H9 (cell line): ENCODE measurements at places on chromosomes 1 and 21. TPM values are rescaled to one million over a fixed set of nuclear protein-coding genes. Genes with fewer than 3 reads are reported as not detected.

DNA sequence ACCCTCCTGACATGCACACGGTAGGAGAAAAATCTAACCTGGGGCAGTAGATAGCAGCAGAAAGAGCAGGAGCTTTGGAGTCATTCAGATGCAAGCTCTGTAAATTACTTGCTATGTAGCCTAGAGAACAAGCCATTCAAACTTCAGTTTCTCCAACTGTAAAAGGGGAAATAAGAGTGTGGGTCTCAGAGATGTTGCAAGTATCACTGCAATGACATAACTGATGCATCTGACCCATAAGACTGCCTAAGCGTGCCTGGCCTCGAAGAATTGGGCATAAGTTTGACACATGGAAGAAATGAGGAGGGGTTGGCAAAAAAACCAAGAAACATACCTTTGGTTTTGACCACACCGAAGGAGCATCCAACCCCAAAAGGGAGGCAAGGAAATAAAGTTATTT lies 5.2 kb downstream of the AK2 start:
- DNase-seq, result no peak

DNA sequence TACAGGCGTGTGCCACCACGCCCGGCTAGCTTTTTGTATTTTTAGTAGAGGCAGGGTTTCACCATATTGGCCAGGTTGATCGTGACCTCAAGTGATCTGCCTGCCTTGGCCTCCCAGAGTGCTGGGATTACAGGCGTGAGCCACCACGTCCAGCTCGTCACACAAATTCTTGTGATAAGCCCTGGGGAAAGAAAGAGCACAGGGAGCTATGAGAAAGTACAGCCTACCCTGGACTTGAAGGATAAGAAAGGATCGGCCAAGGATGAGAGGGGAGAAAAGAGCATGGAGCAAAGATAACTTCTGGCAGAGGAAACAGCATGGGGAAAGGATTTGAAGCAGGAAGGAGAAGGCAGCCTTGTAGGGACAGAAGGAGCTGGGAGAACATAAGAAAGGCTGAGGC lies 29.2 kb downstream of the SESN2 start:
- DNase-seq, result no peak

GRCh38 chr1:221701570-221702186 lies 40.2 kb downstream of the DUSP10 start:
- DNase-seq, result no peak

DNA sequence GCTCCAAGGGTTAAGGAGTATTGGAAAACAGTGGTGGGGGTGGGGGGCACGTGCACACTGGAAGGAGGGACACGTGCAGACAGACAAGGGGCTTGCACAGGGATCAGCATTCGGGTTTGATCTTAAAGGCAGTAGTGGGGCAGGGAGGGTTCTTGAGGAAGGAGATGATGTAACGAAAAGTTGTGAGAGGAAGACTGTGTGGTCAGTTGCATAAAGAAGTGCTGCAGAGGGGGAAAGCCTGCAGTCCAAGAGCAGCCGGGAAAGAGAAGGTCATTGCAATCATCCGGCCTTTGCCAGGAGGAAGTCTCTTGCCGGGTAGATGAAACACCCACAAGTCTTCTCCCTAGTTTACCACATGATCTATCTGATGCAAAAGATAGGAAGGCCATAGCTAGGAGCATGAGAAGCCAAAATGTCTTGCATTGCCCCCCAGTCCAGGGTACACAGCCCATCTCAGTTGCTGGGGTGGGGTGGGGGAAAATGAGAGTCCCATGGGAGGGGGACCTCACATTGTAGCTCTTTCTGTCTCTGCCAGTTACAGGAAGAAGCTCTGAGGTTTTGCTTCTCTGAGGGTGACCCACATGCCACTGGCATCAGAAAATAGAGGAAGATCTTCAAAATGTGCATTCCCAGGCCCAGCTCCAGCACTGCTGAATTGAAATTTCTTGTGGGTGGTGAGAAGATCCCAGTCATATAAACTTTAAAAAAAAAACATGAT lies 202.5 kb upstream of the RAB4A start:
- DNase-seq, result no peak

DNA sequence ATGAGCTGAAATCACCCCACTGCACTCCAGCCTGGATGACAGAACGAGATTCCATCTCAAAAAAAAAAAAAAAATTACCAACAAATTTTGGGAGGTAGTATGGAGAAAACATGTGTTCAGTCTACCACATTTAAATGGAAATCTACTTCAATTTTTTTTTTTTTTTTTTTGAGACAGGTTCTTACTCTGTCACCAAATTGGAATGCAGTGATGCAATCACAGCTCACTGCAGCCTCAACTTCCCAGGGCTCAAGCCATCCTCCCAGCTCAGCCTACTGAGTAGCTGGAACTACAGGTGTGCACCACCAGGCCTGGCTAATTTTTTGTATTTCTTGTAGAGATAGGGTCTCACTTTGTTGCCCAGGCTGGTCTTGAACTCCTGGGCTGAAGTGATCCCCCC lies 82.1 kb downstream of the GFI1 start:
- no peak for DNase-seq

DNA sequence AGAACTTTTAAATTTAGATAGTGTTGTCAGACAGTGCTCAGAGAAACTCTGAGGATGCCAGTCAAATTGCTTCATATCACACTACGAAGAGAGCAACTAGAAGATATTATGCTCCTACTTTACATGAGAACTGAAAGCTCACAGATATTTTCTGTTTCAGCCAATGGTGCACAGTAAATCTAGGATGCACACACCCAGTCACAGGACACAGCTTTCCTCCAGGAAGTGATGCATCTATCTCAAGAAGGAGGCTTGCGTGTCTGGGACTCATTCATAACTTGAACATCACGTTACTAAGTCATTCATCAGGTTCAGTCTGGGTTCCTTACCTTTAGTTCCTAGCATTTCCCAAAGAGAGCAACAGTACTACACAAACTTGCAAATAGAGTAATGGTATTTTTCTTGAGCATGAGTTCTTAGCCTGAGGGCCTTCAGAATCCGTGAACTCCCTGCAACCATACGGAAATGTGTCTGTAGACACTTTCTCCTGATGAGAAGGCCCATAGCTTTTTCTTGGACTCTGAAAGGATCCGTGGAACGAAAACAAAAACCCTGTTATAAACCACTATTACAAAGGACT lies 12.2 kb downstream of the ZNF697 start:
- no peak for DNase-seq

DNA sequence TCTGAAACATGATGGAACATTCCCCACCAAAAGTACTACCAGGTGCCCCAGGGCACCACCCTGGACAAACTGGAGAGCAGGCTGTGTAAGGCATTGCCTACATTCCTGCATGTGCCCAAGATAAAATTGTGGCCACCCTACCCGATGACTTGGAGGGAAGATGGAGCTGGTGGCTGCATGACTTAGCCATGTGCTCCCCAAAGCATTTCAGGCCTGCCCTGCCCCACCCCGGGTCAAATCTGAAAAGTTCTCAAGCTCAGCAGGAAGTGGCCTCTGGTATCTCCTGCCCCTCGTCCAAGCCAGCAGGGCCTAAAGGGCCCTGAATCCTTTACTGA lies 8.5 kb downstream of the CD2 start:
- no peak for DNase-seq

- no peak for DNase-seq
These were observed 499.4 kb downstream of the NPHP4 start for GRCh38 chr1:5492846-5493245.

GRCh38 chr21:17813353-17813752 lies 5.8 kb downstream of the C21orf91 start:
- no peak for DNase-seq

DNA sequence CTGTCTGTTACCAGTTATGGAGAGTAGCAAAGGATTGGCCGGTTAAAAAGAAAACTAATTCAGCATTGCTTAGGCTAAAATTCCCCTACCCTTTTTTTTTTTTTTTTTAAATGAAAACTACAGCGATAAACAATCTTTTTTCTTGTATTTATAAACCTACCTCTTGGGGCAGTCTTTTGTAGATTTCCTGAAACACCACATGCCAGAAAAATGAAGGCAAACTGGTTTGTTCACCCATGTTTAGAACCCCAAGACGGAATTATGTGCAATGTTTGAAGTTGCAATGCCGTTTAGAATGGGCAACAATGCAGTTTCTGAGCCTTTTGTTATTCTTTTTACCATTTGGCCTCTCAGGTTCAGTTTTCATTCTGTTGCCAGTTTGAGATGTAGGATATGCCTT lies 59.1 kb downstream of the PRDM2 start:
- DNase-seq, result no peak

GRCh38 chr1:25612421-25612820 lies 4.2 kb upstream of the MAN1C1 start:
- no peak for DNase-seq

- no peak for DNase-seq
These were observed 352.3 kb upstream of the B3GALT2 start for GRCh38 chr1:193538680-193539079.

GRCh38 chr1:77532641-77533040 lies 149.8 kb downstream of the ZZZ3 start:
- DNase-seq, result no peak

DNA sequence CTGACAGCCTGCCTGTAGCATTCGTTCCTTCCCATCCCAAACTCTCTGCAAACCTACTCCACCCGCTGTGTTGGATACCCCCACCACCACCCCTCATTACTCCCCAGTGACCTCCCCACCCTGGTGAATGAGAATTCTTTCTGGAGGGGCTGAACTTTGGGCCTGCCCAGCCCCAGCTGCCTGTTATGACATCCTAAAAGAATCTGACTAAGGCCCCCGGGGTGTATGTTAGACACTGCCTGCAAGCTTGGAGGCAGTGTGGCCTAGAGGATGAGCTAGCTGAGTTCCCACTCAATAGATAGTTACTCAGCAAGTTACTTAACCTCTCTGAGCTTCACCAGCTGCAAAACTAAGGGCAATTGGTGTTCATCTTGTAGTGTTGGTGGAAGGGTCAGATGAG lies 110.2 kb upstream of the FGGY start:
- no peak for DNase-seq

- DNase-seq, result peak; percentile 52
These were observed 39.1 kb downstream of the CLSTN1 start for GRCh38 chr1:9784508-9785133.

DNA sequence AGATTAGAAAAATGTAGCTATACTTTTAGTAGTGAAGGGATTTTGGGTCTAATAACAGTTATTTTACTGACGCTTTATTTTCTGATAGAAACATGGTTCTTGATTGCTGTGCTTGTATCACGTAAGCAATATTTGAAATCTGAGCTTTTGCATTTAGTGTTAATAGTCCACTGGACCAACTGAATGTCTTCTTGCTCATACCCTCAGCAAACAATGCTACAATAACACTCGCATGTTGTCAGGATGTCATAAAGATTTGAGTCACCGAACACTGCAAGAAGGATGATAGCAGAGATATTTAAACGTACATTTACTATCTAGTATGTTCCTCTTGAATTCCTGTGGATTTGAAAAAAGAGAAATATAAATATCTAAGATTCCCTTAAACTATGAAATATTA lies 7.5 kb downstream of the DYRK1A start:
- DNase-seq, result no peak

DNA sequence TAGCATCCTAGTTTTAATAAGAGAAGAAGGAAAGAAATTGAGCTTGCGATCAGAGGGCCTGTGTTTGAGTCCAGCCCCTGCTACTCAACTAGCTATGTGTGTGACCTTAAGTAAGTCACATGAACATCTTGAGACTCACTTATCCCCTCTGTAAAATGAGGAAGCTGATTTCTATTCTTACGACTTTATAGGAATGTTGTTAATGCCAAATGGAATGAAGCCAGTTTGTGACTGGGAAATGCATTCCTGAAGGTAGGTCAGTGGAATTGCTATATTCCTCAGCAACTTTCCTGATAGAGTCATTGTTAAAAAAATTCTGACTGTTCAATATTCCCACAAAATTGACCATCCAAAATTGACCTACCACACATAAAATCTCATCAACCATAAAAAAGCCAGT lies 14.9 kb downstream of the FASLG start:
- no peak for DNase-seq

- DNase-seq, result no peak
These were observed 18.8 kb downstream of the ENSA start for GRCh38 chr1:150610576-150610975.

The C1orf87 gene
- total RNA-seq, result 0.15 and 0.33 TPM in 2 replicates

The GPR61 gene
- total RNA-seq, result 0.24 and 0.48 TPM in 2 replicates

The EYA3 gene
- total RNA-seq, result 30.0 and 32.7 TPM in 2 replicates

The NR1I3 gene
- not detected in 2 replicates for total RNA-seq

The DIO1 gene
- not detected in 2 replicates for total RNA-seq

The UFC1 gene
- 93.4 and 93.5 TPM in 2 replicates for total RNA-seq

The GPR161 gene
- total RNA-seq, result 9.9 and 10.6 TPM in 2 replicates

The ST6GALNAC3 gene
- total RNA-seq, result 10.7 and 11.2 TPM in 2 replicates

The DTL gene
- 70.1 and 73.0 TPM in 2 replicates for total RNA-seq

The LRRC71 gene
- not detected in 2 replicates for total RNA-seq

The LCE1B gene
- total RNA-seq, result not detected in 2 replicates

The FMN2 gene
- 0.59 and 0.61 TPM in 2 replicates for total RNA-seq

The PDPN gene
- 199 and 205 TPM in 2 replicates for total RNA-seq

The RASSF5 gene
- total RNA-seq, result 0.50 and 0.81 TPM in 2 replicates
